ENCODE measurements at places on chromosomes 4 and X.
A peak's percentile ranks its signal among the peaks of the same experiment; 100 is the strongest.

DNA sequence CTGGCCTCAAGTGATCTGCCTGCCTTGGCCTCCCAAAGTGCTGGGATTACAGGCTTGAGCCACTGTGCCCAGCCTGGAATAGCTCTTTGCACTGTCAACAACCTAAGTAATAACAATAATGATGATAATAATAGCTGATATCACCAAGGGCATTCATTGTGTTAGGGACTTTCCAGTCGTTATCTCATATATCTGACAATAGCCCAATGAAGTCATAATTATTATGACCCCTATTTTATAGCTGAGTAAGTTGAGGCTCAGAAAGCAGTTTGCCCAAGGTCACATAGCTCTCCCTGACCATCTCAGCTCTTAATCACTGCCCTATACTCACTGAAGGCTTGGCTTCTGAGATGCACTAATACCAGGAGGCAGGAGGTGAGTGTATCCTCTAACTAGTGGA is 18.7 kb upstream of the MAP7D3 start:
- no peak for DNase-seq

DNA sequence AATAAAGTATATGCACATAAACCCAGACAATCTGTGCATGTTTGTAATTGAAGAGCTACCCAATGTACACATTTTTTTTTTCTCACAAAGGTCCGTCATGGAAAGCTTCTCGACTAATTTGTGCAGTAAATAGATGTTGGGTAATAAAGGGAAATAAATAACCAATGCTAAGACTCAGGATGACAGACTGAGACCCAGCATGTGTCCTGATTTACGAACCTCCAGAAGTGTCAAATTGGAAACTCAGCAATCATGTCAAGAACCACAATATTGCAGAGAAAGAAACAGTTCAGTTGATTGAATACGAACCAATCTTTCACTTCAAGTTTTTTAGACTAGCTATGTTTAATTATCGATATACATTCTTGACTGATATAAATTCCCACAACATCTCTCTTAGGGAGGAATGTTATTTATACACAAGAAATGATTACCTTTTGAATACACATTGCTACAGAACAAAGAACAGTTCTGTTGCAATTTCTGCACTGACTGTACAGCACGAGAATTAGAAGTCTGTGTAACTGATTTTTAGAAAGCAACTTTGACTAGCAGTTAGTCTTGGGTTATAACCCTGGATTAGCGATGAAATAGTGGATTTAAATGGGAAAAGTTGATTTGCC is 625.6 kb upstream of the FTHL17 start:
- DNase-seq: no peak

DNA sequence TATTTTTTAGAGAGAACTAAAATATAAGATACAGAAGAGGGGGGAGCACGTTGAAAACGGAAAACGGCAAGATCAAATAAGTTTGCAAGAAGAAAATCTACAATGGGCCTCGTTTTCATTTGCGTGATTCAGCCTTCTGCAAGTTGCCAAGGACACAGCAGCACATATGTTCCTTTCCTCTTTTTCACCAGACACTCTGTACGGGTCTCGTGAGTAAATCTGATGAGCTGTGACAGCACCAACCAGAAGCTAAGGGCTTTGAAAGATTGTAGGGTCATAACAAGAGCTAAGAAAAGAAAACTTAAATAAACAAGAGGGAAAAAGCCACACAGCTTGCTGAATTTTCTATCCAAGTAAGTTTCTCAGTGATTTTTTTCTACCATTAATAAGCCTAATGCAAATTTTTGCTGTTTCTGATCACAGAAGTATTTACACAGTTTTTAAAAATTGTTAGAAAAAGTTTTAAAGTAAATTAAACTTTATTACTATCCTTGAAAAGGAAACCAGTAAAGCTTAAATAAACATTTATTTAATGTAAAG is 63.4 kb downstream of the SCML2 start:
- DNase-seq: no peak

DNA sequence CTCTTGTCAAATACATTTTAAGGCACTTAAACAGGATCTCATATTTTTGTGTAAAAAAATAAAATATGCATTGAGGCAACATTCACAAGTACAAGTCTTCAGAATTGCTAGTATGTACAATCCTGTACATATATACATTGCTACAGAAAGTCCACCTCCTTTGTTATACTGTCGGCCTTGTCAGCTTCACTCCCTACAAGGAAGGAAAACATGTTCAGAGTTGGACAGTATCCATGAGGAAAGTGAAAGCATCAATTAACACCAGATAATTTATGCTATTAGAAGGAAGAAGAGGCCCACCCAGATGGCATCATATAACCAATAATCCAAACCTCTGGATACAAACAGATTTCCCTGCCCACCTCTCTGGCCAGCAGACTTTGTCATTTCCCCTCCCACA is 42.0 kb downstream of the REELD1 start:
- no peak for DNase-seq

DNA sequence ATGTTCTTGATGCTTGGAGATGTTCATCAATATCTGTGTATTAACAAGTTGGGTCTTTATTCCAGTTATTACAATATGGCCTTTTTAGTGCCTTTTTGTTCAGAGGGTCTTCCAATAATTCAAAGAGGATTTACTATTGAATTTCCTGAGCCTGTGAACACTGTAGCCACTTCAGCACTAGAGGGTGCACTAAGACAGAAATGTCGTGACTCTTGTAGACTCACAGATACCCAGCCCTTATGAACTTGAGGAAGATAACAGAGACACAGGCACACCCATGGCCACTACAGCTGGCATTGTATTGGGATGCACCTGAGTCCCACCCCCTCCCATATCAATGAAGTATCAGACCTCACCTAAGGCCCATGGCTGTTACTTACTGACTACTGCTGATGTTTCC is 54.4 kb upstream of the ACTRT1 start:
- DNase-seq: no peak

GRCh38 chrX:30065226-30065625 is 150.1 kb upstream of the MAGEB2 start:
- no peak for DNase-seq

DNA sequence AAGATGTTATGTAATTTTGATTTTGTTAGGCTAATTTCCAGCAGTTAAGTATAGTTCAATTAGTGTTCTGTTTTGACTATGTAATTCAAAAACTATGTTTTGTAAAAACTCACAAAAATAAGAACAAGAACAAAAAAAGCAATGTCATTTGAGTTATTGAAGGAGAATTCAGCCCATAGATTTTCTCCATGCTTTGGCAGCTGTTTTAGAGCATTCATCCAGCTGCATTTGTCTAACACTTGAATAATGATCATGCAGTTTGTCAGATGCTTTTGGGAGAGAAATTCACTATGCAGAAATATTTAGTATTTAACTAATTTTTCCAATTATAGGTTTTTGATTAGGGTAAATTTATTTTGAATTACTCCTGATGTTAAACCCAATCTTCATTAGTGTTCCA is 14.2 kb downstream of the CPE start:
- no peak for DNase-seq

- DNase-seq: no peak
Observed at GRCh38 chr4:174928174-174928573, 10.0 kb downstream of the ADAM29 start.

DNA sequence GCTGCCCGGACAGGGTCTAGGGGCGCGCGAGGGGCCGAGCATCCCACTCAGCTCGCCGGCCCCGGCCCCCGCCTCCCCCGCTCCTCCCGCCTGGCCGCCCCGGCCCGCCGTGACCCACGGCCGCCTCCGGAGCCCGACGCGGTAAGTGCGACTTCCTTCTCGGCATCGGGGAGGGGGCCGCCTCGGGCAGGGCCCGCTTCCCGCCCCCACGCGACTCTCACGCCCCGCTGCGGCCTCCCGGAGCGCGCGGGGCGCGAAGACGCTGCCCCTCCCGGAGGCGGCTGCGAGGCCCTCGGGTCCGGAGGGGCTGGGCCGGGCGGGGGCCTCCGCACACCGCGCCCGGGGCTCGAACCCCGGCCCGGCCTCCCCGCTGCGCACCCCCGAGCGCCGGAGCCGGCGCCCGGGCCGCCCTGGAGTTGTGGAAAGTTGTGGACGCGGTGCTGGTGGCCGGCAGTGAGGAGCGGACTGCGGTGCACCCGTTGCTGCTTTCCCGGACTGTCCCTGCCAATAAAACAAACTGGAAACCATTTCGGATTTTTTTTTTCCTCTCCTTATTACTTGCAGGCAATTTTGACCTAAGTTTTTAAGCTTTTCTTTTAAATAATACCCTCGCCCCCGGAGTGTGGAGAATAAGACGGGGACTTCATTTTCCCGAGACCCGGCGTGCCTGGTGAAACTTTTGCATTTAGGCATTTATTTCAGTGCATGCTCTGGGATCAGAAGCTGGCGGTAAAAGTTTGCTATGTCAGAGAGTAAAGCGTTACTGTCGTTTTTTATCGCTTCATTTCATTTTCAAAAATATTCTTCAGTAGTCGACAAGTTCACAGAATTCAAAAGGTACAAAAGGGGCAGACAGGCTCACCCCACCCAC is 13.0 kb upstream of the TMEM156 start:
- DNase-seq: no peak

DNA sequence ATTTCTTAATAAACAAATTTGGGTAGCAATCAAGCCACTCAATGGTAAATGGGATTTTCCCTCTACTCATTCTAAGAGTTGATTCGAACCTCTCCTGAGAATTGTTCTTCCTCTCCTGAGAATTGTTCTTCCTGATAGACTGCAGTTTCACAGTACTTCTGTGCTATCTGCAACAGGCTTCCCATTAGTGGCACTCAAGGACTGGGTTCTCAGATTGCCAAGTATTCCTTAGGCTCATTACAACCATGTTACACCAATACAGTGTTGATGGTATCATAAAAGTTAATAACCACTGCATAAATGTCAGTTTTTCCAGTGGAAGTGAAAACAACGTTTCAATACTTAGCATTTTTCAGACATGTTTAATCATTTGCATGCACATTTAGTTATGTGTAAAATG is 201.6 kb downstream of the FRMPD4 start:
- DNase-seq: no peak

GRCh38 chr4:138915756-138916155 is 99.8 kb upstream of the NOCT start:
- DNase-seq: no peak

- DNase-seq: no peak
Observed at GRCh38 chr4:180054291-180054690, 2188.9 kb upstream of the TENM3 start.

DNA sequence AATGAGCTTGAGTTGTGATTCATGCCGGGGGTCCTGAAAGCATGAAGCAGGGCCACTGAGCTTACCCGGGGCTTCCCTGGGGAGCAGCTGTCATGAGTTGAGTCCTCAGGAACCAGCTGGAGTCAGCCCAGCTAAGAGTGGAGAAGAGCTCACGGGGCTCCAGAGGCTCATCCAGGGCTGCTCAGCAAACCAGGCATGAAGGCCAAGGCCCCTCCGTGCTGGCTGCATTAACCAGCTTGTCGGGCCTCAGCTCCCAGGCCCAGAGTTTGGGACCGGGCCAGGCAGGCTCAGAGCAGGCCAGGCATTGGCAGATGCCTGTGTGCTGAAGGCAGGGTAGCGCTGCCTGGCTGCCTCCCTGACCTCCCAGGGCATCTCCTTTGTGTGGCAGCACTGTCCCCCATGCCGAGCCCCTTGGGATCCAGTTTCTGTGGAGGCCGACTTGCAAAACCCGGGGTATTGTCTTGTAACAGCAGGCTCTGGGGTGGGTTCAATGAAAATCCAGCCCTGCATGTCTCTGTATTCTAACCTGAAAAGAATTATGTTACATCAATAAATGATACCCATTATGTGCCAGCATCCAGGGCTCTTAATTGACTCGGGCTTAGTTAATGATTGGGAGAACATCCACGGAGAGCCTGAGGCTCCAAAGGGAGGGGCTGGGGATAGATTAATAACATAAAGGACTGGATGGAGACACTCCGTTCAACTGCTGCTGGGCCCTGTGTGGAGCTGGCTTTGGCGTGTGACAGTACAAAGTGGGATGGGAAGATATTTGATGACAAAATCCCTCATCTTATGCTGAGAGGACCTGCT is 68.0 kb upstream of the MSX1 start:
- DNase-seq: peak; percentile 4

- DNase-seq: no peak
Observed at GRCh38 chr4:173398220-173398619, 696 bp downstream of the SCRG1 start.

- no peak for DNase-seq
Observed at GRCh38 chr4:168978001-168978700, 31.9 kb downstream of the CBR4 start.

DNA sequence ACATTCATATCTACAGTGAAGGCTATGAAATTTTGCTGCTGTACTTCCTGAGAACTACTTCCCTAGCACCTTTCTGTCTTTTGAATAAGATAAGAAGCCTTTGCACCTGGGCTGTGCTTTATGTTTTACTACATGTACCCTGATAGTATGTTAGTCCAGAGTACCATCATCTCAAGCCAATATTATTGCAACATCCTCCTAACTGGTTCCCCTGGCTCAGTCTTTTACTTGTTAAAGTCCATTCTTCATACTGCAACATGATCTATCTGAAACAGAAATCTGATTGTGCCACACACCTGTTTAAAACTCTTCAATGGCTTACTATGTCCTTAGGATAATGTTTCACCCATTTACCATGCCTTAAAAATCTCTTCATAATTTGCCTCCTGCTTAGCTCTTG is 102.3 kb downstream of the AGTR2 start:
- no peak for DNase-seq

DNA sequence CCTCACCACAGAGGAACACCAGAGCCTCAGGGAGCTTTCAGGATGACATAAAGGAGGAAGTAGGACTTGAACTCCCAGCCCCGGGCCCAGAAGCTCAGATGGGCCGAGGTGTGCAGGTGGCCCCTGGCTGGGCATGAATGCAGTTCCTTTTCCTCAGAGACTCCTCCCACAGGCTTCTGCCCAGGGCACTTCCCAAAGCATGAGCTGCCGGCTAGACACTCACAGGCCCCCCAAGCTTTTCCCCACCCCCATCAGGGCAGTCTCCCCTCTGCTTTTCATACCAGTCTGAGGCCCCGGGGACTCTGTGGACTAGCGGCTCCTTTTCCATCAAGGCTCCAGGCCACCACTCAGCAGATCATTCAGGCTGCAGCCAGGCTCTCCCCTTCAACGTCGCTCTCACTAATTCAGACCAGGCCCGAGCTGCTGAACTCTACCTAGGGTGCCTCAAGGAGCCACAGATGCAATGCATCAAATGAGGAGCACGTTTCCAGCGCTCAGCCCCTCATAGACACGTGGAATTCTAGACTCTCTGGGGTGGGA is 36.9 kb downstream of the HMX1 start:
- DNase-seq: no peak

DNA sequence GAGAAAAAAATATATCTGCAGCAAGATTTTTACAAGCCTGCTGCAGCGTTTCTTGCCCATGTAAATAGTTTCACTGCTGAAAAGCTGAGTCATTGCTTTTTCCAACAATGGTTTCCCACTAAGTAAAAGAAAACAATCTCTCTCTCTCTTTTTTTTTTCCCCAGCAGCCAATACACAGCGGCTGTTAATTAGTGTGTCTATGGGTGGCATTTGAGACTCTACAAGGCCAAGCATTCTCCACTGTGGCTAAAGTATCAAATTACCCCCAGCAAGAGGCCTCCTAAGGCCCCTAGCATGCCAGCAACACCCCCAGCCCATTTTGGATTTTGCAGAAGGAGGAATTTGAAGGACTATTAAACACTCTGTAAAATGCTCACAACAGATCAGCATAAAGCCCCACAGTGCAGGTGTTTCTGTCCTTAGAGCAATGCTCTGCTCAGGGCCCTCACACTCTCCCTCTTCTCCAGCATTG is 837.4 kb downstream of the TRIML1 start:
- DNase-seq: no peak
